ENCODE measurements at places on chromosomes 16 and 17. TPM values are rescaled to one million over a fixed set of nuclear protein-coding genes. Genes with fewer than 3 reads are reported as not detected.

Gene LPCAT2
- total RNA-seq = 17.0 TPM

Gene ERAL1
- 42.2 TPM for total RNA-seq

Gene HEATR9
- not detected for total RNA-seq

Gene KREMEN2
- total RNA-seq = 1.0 TPM

- no peak for DNase-seq
- no peak overlapping the region for H3K27ac ChIP-seq
- no peak overlapping the region for H3K4me3 ChIP-seq
- H3K4me1 ChIP-seq = no peaks in the 10 kb centered on the region
- H3K36me3 ChIP-seq = no peaks in the 10 kb centered on the region
- H3K27me3 ChIP-seq = no peaks in the 10 kb centered on the region
Measured at GRCh38 chr17:14372461-14372860, 71.6 kb downstream of the HS3ST3B1 start.

- H3K4me3 ChIP-seq = no peak overlapping the region
- no peaks in the 10 kb centered on the region for H3K27me3 ChIP-seq
- no peak for DNase-seq
- no peak overlapping the region for H3K27ac ChIP-seq
Measured at GRCh38 chr17:78957128-78957527, 22.6 kb downstream of the LGALS3BP start.

- no peak overlapping the region for H3K4me3 ChIP-seq
- H3K4me1 ChIP-seq = no peaks in the 10 kb centered on the region
- H3K27ac ChIP-seq = no peak overlapping the region
- no peaks in the 10 kb centered on the region for H3K27me3 ChIP-seq
Measured at GRCh38 chr16:49158029-49158642, 123.5 kb downstream of the CBLN1 start.

DNA sequence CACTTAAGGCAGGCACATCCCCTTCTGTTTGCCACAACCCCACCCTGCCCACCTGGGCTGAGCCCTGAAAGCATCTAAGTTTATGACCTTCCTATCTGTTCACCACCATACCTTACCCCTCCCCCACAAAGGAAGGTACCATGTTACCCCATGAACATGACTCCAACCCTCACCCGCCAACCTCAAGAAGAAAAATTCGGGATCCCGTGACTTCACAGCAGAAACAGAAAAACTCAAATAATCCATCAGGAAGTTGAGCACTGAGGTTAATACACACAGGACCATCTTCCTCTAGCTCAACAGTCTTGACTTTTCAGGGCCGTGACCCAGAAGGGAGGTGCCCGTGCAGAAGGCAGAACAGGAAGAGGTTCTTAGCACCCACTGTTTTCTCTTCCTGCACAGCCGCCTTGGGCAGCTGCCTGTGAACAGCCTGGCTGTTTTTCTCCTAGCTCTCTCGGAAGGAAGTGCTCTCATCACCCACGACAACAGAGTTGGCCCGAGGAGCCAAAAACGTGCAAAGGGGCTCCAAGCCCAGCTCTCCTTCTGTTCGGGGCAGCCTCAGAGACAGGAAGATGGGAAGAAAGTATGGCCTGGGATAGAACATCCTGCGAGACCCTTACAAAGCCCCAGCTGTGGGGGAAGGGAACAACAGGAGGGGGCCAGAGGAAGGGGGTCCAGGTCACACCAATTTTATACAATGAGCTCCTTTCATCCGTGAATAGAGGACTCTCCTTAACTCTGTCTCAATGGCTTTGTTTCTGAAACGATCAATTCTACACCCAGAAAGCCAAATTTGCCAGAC is 101.1 kb downstream of the XYLT1 start:
- no peaks in the 10 kb centered on the region for H3K27me3 ChIP-seq
- DNase-seq = no peak
- no peaks in the 10 kb centered on the region for H3K36me3 ChIP-seq
- peaks cover 44% of the 10 kb centered on the region for H3K4me1 ChIP-seq
- no peak overlapping the region for H3K27ac ChIP-seq
- H3K4me3 ChIP-seq = no peak overlapping the region

GRCh38 chr16:84780544-84781376 is 39.0 kb upstream of the CRISPLD2 start:
- no peak overlapping the region for H3K4me3 ChIP-seq
- H3K27ac ChIP-seq = no peak overlapping the region
- DNase-seq = no peak
- H3K27me3 ChIP-seq = no peaks in the 10 kb centered on the region

DNA sequence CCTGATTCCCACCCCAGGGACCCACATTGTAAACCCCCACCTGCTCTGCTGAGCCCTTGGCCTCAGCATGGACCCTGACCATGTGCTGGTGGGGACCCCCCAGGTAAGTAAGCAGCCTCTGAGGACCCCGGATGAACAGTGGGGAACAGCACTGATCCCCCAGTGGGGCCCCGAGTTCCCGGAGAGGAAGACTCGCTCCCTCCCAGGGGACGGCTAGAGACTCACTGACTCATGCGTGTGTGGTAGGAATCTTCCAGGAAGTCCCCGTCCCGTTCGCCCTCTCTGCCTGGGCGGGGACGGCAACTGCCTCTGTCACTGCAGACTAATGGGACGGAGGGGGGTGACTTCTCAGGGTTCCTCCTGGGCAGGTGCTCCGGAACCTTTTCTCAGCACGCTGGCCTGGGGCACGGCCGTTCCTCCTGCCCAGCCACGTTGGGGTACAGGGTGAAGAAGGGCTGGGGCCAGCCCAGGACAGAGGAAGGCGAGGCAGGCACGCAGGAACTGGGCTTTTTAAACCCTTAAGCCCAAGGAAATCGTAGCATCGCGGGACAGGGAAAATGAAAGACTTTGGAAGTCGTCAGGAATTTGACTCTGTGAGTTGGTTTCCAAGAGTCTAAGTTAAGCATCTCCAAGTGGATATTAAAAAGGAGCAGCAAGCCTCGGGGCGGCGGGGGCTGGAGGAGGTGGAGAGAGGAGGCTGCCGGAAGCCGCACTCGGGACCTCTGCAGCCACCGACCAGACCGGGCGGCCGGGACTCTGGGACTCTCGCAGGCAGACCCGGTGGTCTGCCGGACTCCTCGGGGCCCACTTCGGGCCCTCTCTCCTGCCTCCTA is 178.7 kb downstream of the SEC14L1 start:
- peak; percentile 96 for DNase-seq
- peak overlapping the region; percentile 61 for H3K4me3 ChIP-seq
- peaks cover 77% of the 10 kb centered on the region for H3K4me1 ChIP-seq
- peak overlapping the region; percentile 97 for H3K27ac ChIP-seq

DNA sequence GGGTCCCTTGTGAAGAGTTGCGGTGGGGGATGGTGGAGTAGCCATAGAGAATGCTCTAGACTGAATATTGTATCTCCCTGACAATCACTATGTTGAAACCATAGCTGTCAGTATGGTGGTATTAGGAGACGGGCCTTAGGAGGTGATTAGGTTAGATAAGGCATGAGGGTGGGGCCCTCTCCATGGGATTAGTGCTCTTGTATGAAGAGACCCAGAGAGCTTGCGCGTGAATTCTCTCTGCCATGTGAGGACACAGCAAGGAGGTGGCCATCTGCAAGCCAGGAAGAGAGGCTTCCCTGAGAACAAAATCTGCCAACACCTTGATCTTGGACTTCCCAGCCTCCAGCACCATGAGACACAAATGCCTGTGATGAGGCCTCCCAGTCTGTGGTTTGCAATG is 34.5 kb upstream of the MGAT5B start:
- H3K27me3 ChIP-seq = peaks cover 22% of the 10 kb centered on the region
- DNase-seq = no peak
- H3K4me1 ChIP-seq = no peaks in the 10 kb centered on the region
- no peak overlapping the region for H3K27ac ChIP-seq
- H3K36me3 ChIP-seq = no peaks in the 10 kb centered on the region

DNA sequence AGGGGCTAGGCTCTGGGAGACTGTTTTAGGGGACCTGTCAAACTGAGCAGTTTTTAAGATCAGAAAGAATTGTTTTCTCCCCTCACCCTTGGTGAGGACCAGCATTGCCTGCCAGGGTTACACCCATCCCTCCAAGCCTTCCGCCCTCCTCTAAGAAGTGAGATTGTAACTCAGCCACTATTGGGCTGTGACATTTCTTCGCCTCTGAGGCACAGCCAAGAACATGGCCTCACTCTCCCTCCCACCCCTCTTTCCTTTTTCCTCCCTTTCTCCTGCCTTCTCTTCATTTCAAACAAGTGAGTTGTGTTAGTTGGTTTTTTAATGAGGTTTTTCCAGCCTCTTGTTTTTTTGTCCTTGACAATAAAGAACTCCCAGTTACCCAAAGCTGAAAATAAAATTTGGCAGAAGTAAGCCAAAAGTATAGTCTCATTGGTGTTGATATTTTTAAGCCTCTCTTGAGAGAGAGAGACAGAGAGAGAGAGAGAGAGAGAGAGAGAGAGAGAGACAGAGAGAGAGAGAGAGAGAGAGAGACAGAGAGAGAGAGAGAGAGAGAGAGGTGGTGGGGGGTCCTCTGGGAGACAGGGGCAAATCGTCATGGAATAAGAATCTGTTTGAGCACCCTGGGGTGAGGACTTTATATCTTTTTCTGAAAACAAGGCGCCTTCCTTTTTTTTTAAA is 77.2 kb upstream of the TBX2 start:
- DNase-seq = no peak
- H3K27me3 ChIP-seq = no peaks in the 10 kb centered on the region
- H3K36me3 ChIP-seq = no peaks in the 10 kb centered on the region

- no peak for DNase-seq
- peak overlapping the region; percentile 81 for H3K27ac ChIP-seq
- peaks cover 41% of the 10 kb centered on the region for H3K4me1 ChIP-seq
Measured at GRCh38 chr16:87806261-87806640, 40.5 kb upstream of the KLHDC4 start.

GRCh38 chr17:50079334-50080095 is 15.6 kb upstream of the PDK2 start:
- no peaks in the 10 kb centered on the region for H3K27me3 ChIP-seq
- H3K4me3 ChIP-seq = no peak overlapping the region
- peaks cover 50% of the 10 kb centered on the region for H3K36me3 ChIP-seq
- DNase-seq = no peak

DNA sequence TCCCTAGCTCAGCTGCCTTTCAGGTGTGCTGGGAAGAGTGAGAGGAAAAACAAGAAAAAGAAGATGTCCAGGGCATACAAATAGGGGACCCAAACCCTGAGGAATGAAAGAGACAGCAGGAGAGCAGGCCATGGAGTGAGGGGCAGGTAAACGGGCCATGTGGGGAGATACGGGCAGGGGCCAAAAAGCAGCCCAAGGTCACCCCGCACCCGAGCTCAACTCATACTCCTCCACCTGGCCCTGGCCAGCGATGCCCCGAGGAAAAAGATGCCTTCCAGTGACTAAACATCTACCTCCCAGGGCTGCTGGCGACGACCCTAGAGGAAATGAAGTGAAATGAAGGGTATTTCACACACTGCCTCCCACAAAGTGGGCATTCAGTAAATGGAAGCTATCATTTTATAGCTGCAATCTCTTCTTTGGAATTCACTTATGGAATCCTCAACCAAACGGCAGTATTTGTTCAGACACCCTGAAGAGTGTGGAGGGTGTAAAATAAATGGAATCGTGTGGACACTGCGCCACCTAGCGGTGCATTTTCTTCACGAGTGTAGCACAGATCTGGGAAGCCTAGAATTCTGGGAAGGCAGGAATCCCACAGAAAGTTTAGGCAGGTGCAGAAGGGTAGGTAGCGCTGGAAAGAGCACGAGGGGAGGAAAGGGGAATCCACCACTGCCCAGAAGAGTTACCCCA is 14.9 kb downstream of the ELAC2 start:
- no peaks in the 10 kb centered on the region for H3K4me1 ChIP-seq
- H3K4me3 ChIP-seq = no peak overlapping the region
- no peaks in the 10 kb centered on the region for H3K27me3 ChIP-seq
- no peak for DNase-seq

- H3K4me3 ChIP-seq = no peak overlapping the region
- no peaks in the 10 kb centered on the region for H3K4me1 ChIP-seq
- no peaks in the 10 kb centered on the region for H3K36me3 ChIP-seq
Measured at GRCh38 chr16:55101026-55101425, 170.4 kb downstream of the IRX5 start.

GRCh38 chr17:11932337-11932898 is 64.9 kb downstream of the ZNF18 start:
- no peaks in the 10 kb centered on the region for H3K4me1 ChIP-seq
- H3K4me3 ChIP-seq = no peak overlapping the region
- no peaks in the 10 kb centered on the region for H3K27me3 ChIP-seq
- DNase-seq = no peak

DNA sequence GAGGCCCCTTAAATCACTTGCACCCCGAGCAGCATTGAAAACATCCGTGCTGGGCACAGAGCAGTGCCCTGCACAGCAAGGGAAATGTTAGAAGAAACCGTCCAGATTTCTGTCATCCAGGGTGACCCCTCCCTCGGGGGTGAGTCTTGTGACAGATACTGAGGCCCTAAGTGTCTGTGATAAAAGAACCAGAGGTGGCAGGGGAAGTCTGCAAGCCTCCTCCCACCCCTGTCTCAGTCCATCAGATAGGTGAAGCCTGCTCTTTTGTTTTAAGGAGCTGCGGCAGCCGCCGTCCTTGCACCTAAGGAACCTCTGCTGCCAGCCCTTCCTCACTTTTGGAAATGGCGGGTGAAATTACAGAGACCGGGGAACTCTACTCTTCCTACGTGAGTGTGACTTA is 845 bp upstream of the NAT9 start:
- no peak overlapping the region for H3K27ac ChIP-seq
- H3K4me3 ChIP-seq = peak overlapping the region; percentile 85

GRCh38 chr17:8997994-8998628 is 23.2 kb upstream of the NTN1 start:
- peaks cover 10% of the 10 kb centered on the region for H3K4me1 ChIP-seq
- H3K27ac ChIP-seq = no peak overlapping the region
- peaks cover 16% of the 10 kb centered on the region for H3K27me3 ChIP-seq
- H3K36me3 ChIP-seq = no peaks in the 10 kb centered on the region
- DNase-seq = no peak

DNA sequence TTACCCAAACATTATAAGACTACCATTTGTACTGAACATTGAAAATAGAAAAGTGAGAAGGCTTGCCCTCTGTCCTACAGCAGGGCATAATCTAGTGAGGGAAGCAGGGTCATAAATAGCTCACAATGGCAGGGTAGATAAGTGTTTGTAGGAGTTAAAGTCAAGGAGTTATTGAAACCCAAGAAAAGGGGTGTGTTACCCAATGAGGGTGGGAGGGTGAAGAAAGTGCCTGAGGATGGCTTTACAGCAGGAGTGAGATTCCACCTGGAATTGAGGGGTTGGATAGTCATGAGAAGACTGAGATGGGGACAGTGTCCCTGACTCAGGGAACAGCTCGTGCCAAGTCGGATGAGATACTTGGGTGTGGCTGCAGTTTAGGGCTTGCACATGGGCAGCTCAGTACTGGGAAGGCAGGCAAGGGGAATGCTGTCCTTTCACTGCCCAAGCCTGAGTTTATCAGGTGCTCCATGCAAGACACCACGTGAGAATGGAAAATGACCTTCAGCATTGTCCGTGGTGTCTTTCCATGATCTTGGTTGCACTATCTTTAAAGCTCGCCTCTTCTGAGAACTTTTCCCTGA is 393.2 kb upstream of the MAF start:
- H3K36me3 ChIP-seq = no peaks in the 10 kb centered on the region
- DNase-seq = no peak
- H3K4me3 ChIP-seq = no peak overlapping the region
- no peaks in the 10 kb centered on the region for H3K4me1 ChIP-seq

All from suprapubic skin (tissue), 4 donors.